Panc1 (cell line): ENCODE measurements at places on chromosomes 1 and 21. TPM values are rescaled to one million over a fixed set of nuclear protein-coding genes. Genes with fewer than 3 reads are reported as not detected.

GRCh38 chr1:71014178-71014579 lies 33.4 kb downstream of the PTGER3 start:
- no peak for DNase-seq
- H3K4me1 ChIP-seq: no peaks in the 10 kb centered on the region; the same call in 1 of the 2 replicates
- no peak overlapping the region for H3K4me3 ChIP-seq
- H3K27ac ChIP-seq: no peak overlapping the region
- no peaks in the 10 kb centered on the region for H3K36me3 ChIP-seq
- H3K27me3 ChIP-seq: no peaks in the 10 kb centered on the region

DNA sequence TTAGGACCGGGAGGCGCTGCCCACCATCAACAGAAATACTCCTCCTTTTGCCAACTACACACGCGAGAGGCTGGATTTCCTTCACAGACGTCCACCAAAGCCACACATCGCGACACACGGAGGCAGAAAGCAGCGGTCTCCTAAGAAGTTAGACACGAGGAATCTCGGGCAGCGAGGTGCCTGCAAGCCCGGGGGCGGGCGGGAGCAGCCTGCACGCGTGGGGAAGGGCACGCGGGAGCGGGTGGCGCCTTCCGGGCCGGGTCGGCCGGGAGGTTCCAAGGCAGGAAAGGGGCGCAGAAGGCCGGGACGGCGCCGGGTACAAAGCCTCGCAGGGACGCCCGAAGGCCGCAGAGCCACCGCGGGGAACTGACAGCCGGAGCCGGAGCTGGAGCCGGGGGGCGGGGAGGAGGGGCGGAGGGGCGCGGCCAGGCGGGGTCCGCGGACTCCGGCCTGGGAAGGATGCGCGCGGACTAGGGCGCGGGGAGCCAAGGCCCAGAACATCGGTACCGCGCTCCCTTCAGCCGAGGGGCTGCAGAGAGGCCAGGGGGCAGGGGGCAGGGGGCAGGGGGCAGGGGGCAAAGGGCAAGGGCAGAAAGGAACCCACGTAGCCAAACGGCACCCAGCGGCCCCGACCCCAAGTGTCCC lies 722 bp downstream of the NPHP4 start:
- H3K4me1 ChIP-seq: peaks cover 16% of the 10 kb centered on the region
- H3K4me3 ChIP-seq: peak overlapping the region; percentile 81
- DNase-seq: no peak
- no peaks in the 10 kb centered on the region for H3K36me3 ChIP-seq
- no peaks in the 10 kb centered on the region for H3K27me3 ChIP-seq

GRCh38 chr21:31921079-31921478 lies 48.3 kb downstream of the HUNK start:
- no peak overlapping the region for H3K4me3 ChIP-seq
- no peak for DNase-seq
- H3K36me3 ChIP-seq: no peaks in the 10 kb centered on the region
- H3K4me1 ChIP-seq: no peaks in the 10 kb centered on the region
- no peak overlapping the region for H3K27ac ChIP-seq

- no peaks in the 10 kb centered on the region for H3K27me3 ChIP-seq
- H3K36me3 ChIP-seq: no peaks in the 10 kb centered on the region
- H3K4me3 ChIP-seq: no peak overlapping the region
- no peaks in the 10 kb centered on the region for H3K4me1 ChIP-seq
- DNase-seq: no peak
- H3K27ac ChIP-seq: no peak overlapping the region
These were observed 91.6 kb downstream of the RGL1 start for GRCh38 chr1:183896466-183897048.

GRCh38 chr1:18360251-18360650 lies 120.5 kb upstream of the KLHDC7A start:
- no peak overlapping the region for H3K4me3 ChIP-seq
- DNase-seq: no peak
- no peaks in the 10 kb centered on the region for H3K4me1 ChIP-seq
- no peaks in the 10 kb centered on the region for H3K36me3 ChIP-seq
- peaks cover 23% of the 10 kb centered on the region for H3K27me3 ChIP-seq

DNA sequence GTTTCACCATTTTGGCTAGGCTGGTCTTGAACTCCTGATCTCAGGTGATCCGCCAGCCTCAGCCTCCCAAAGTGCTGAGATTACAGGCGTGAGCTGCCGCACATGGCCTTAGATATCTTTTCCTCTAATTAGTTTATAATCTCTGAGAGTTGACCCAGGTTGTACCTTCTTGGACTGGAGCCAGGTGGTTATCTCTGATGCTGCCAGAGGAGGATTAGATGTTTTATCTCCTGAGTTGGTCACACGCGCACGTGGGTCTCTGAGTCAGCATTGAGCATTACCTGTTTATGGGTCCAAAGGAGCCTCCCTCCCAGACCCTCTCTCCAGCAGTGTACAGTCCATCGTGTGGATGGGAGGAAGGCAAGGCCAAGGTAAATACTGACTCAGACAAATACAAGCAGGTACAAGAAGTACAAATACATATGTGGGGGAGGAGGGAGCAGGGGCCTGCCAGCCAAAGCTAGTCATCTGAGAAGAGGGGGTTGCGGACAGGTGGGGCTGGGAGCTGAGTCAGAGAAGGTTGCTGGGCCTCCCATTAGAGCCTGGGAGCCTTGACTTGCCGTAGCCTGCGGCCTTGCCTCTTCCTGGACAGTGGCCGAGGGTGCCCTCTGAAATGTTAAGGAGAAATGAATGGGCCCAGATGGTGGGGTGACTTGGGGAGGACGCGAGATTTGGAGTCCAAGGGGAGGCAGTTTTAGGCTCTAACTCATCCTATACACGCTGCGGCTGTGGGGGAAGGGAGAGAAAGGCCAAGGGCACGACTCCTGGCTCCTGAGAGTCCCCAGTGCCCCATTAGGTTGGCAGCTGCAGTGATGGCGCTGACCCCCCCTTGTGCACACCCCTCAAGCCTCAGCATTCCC lies 13.1 kb downstream of the IL6R start:
- H3K36me3 ChIP-seq: no peaks in the 10 kb centered on the region
- H3K4me1 ChIP-seq: peaks cover 59% of the 10 kb centered on the region
- no peaks in the 10 kb centered on the region for H3K27me3 ChIP-seq
- DNase-seq: peak; percentile 93
- H3K27ac ChIP-seq: peak overlapping the region; percentile 89
- H3K4me3 ChIP-seq: no peak overlapping the region

DNA sequence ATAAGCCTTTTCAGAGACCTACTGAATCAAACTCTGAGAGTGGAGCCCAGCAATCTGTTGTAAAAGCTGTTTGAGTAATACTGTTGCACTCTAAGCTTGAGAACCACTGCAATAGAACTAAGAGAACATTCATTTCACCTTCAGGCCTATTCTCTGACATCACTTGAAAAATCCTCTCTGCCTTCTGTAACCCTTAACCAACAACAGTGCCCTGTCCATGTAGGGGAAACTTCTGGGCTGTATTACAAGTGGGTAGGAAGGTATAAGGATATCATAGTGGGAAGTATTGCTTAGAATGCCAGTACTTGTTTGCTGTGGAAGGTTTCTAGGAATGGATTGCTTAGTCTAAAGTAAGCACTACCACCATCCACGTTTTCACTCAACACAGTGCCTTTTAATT lies 42.9 kb downstream of the SH3GLB1 start:
- no peak overlapping the region for H3K27ac ChIP-seq
- peaks cover 19% of the 10 kb centered on the region for H3K36me3 ChIP-seq
- H3K27me3 ChIP-seq: peaks cover 6% of the 10 kb centered on the region
- H3K4me1 ChIP-seq: no peaks in the 10 kb centered on the region

- peak overlapping the region; percentile 86 for H3K4me3 ChIP-seq
- peak overlapping the region; percentile 87 for H3K27ac ChIP-seq
- DNase-seq: no peak
- H3K36me3 ChIP-seq: no peaks in the 10 kb centered on the region; the same call in 1 of the 2 replicates
These were observed 1.3 kb downstream of the USP24 start for GRCh38 chr1:55213885-55214211.

DNA sequence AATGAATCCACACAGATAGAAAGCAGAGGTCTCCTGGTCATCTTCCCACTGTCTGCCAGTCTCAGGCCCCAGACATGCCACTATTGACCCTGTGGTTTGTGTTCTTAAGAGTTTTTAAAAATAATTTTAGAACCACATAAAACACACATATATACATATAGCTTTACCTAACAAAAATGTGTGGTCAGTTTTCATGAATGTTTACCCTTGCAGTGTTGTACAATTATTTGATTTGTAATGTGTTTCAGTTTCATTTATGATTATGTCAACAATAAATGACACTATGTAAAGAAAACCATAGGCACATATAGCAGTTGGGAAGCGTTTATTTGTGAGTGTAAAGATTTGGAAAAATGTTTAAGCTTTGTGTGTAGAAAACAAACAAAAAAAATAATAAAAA lies 17.1 kb downstream of the CHAF1B start:
- H3K4me1 ChIP-seq: no peaks in the 10 kb centered on the region
- H3K27ac ChIP-seq: no peak overlapping the region

- peaks cover 17% of the 10 kb centered on the region for H3K4me1 ChIP-seq
- H3K27me3 ChIP-seq: no peaks in the 10 kb centered on the region
- peak overlapping the region; percentile 69 for H3K4me3 ChIP-seq
- H3K27ac ChIP-seq: no peak overlapping the region; the same call in 1 of the 2 replicates
- H3K36me3 ChIP-seq: no peaks in the 10 kb centered on the region
These were observed 826 bp upstream of the CA14 start for GRCh38 chr1:150256554-150257341.

DNA sequence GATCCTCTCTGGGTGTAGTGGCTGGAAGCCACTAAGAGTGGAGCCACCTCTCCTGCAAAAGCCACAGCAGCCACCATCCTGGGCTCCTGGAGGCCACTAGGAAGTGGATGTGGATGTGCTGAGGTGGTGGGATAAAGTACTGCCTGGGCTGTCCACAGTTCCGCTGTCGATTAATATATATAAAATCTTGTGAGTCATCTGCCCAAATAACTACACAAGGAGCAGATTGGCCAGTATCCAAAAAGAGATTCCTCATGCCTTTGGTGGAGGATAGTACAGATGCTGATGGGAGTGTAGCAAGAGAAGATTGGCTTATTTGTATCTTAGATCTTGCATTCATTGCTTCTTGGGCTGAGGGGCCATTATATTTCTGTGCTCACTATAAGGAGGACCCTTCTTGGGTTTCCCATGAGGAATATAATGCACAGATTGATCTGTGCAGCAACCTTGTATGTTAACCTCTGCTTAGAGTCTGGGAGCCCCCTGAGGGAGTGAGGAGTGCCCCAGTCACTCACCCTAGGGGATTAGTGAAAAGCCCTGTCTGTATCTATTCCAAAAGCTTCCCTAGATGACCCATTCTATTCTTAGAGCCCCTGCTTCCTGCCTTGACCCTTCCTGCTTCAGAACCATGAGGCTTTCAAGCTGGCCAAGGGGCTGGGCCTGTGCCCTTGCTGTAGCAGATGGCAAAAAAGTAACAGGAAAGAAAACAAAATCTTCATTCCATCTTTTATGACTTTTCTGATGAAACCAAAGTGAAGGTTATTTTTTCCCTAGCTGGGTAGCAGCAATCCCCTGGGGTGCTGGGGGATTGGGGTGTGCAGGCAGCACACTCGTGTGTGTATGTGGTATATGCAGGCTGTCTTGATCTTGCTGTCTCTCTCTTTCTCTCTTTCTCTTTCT lies 31.7 kb downstream of the RCSD1 start:
- peaks cover 11% of the 10 kb centered on the region; the same call in 1 of the 2 replicates for H3K4me1 ChIP-seq
- no peak for DNase-seq
- H3K4me3 ChIP-seq: no peak overlapping the region
- H3K27me3 ChIP-seq: no peaks in the 10 kb centered on the region
- no peaks in the 10 kb centered on the region for H3K36me3 ChIP-seq

Gene DPM3
- 66.0 TPM for total RNA-seq

Gene C8A
- total RNA-seq: not detected

Gene CD2
- 0.10 TPM for total RNA-seq

Gene ZBTB40
- 24.3 TPM for total RNA-seq

Gene MYBPH
- total RNA-seq: not detected

Gene DNAJC28
- total RNA-seq: 1.5 TPM

Gene NR5A2
- total RNA-seq: 4.3 TPM

Gene CORT
- 0.41 TPM for total RNA-seq

Gene ZFP69B
- total RNA-seq: 11.6 TPM
